NCI-H510A (cell line): ENCODE measurements at places on chromosomes 4 and X.

DNA sequence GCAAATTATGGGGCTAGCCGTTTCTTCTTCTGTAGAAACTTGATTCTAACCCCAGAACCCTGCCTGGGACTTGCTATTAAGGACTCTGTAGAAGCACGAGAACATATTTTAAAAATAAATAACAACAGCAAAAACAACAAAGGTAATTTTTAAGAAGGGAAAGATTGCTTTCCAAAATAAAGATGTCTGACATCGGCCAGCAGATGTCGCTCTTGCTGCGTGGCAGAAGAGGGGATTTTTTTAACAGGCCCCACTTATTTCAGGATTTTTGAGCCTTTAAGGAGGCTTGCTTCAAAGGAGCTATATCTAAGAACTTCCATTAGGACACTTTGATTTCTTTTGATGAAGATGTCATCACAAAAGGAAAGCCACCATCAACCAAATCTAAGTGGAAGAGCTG lies 62.8 kb upstream of the EGFL6 start:
- DNase-seq, result no peak

GRCh38 chr4:183492791-183493222 lies 12.1 kb upstream of the ING2 start:
- DNase-seq, result no peak

- DNase-seq, result no peak
Observed at GRCh38 chr4:145501051-145501660, 19.5 kb downstream of the SMAD1 start.

GRCh38 chr4:7375427-7375826 lies 59.3 kb downstream of the PSAPL1 start:
- DNase-seq, result no peak

DNA sequence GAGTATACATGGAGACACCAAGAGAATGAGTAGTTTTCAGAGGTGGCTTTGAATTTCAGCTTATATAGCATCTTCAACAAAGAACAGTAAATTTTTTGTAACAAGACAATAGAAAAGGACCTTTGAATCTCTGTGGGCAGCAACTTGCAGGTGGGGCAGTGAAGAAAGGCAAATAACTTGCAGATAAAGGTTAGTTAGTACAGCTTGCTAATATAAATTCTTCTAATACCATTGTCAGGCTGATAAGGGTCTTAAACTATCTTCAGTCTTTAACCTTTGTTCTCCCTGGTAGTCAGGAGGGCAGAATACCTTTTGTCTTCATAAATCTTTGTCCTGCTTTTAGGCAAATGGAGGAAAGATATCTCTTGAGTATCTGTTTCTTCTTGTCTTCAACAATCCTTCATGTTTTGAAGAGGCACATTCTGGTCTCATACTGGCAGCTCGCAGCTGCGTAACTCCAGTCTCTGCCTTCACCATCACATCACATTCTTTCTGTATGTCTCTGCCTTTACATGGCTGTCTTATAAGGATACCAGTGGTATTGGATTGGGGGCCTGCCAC lies 16.0 kb downstream of the ANXA3 start:
- DNase-seq, result no peak

DNA sequence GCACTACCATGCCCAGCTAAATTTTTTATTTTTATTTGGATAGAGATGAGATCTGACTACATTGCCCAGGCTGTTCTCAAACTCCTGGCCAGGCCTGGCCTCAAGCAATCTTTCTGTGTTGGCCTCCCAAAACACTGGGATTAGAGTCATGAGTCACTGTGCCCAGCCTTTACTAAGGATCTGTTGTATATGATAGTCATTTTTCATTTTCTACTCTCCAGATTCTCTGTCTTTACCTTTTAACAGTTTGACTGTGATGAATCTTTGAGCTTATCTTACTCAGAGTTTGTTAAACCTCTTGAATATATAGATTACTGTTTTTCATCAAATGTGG lies 161.8 kb downstream of the FNIP2 start:
- DNase-seq, result no peak

DNA sequence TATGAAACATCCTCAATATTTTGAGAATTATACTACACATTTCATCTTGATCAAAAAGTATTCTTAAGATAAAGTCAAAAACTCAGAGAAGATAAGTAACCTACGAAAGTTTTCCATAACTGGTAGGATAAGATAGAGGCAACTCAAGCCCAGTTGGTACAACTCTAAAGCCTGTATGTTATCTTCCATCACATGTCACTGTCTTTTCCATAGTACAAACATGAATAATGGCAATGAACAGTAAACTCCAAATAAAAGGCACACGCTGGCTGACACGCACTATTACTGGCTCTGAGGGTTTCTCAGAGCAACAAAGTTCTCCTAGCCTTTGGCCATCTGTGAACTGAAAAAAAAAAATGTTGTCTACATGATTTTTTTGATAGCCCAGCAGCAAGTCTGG lies 27.2 kb downstream of the LIN54 start:
- no peak for DNase-seq

GRCh38 chrX:101411984-101412383 lies 4.0 kb downstream of the HNRNPH2 start:
- no peak for DNase-seq

DNA sequence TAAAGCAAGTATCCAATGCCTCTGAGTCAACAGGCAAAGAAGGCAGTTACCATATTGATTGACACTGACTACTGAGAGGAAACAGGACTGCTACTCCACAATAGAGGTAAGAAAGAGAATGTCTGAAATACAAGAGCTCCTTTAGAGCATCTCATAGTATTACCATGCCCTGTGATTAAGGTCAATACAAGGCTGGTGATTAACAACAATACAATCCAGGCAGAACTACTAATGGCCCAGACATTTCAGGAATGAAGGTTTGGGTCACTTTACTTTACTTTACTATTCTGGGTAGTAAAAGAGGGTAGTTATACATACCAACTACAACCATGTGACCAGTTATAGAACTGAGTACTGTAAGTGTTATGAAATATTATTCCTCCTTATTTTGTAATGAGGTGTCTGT lies 44.5 kb downstream of the BRWD3 start:
- DNase-seq, result no peak

DNA sequence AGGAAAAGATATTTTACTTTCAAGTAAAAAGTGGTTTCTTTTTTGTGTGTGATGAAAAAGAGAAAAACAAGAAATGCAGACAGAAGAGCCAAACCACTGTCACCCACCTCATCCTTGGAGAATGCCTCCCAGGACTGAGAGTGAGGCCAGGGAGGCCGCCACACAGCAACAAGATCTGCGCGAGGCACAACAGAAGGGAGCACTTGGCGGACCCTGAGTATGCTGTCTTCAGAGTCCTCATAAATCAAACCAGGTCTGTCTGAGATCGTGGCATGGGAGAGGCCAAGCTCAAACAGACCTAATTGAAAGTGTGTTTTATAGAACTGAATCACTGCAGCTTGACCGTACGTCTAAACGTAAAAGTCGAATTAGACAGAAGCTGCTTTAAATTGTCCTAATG lies 134.3 kb upstream of the VCX2 start:
- DNase-seq, result no peak

GRCh38 chr4:176451443-176451842 lies 131.7 kb downstream of the SPCS3 start:
- no peak for DNase-seq

DNA sequence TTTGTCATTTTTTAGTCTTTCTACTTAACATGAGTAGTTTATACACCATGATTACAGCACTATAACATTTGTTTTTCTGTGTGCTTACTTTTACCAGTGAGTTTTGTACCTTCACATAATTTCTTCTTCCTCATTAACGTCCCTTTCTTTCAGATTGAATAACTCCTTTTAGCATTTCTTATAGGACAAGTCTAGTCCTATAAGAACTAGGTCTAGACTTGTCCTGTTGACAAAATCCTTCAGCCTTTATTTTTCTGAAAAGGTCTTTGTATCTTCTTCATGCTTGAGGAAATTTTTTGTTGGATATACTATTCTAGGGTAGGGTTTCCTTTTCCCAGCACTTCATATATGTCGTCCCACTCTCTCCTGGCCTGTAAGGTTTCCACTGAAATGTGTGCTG lies 253.3 kb upstream of the ARHGAP24 start:
- DNase-seq, result no peak

GRCh38 chr4:106315476-106315967 lies 487 bp downstream of the TBCK start:
- no peak for DNase-seq

GRCh38 chr4:98572697-98573096 lies 85.7 kb downstream of the TSPAN5 start:
- peak; percentile 17 for DNase-seq

DNA sequence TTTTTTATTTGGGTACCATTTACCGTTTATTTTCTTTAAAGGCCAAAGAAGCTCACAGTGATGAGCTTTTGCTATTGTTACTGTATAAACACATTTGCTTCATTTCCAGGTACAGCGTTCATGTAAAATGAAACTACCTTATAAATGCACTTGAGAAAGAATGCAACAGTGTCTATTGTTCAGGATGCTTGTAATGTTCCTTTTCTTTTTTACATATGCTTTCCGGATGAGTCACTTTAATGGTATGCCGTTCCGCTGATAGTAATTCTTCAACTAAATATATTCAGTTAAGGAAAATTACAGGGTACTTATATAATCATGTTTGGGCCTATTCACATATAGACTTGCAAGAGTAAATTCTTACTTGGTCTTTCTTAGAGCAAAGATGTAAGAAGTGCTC lies 354.9 kb downstream of the RPA4 start:
- DNase-seq, result no peak

DNA sequence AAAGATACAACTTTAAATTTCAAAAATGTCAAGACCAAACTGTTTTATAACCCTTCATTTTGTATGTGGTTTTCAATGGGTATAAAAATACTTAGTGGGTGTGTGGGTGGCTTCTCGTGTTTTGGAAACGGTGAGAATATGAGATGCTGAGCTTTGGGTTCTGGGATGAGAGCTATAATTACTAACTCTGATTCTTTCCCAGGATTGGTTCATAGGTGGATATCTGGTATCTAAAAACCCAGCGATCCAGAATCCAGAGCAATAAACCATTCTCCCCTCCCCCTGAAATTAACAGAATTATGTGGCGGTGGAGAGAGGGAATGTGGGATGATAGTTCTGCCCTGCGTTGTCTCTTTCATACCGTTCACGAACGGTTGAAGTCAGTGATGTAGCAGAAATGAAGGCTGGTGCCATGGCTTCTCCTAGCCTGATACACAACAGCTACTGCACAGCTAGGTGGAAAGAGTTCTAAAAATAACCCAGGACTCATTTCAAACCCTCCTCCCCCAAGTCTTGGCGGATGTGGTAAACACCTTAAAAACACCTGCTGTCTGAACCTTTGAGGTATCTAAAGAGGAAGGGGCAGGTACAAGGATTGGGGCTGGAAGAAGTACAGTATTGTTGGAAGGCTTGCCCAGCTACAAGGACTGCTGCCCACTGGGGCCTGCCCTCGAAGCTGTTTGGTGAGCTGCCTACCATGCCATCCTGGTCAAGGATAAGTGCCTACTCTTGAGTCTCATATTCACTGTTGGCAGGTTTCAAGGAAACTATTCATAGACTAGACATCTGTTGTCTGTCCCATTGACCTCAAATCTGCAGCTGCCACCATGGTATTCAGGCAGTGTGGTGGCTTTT lies 44.5 kb downstream of the SEPTIN11 start:
- peak; percentile 80 for DNase-seq

DNA sequence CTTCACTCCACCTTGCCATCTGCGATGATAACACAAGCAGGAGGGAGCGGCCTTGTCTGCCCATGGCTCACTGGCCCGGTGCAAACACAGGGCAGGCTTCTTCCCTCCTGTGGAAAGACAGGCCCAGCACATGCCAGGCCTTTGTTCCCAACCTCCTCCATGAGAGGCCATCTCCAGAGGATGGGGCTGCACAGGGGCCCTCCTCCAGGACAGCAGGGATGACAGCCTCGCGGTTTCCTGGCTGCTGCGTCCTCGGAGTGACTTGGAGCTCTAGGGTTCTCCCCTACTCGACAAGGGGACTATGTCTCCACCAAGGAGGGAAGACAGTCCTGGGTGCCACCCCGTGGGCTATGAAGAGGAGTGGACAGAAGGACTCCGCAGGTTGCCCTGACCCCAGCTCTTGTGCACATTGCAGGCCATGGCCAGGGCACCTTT lies 21.8 kb downstream of the RNF212 start:
- DNase-seq, result no peak

- DNase-seq, result no peak
Observed at GRCh38 chrX:53047228-53047627, 1.4 kb upstream of the GPR173 start.

- no peak for DNase-seq
Observed at GRCh38 chrX:133636009-133636408, 220.7 kb upstream of the GPC4 start.

GRCh38 chr4:153781280-153781679 lies 7.6 kb downstream of the SFRP2 start:
- DNase-seq, result no peak

GRCh38 chrX:133658293-133658911 lies 243.1 kb upstream of the GPC4 start:
- no peak for DNase-seq

DNA sequence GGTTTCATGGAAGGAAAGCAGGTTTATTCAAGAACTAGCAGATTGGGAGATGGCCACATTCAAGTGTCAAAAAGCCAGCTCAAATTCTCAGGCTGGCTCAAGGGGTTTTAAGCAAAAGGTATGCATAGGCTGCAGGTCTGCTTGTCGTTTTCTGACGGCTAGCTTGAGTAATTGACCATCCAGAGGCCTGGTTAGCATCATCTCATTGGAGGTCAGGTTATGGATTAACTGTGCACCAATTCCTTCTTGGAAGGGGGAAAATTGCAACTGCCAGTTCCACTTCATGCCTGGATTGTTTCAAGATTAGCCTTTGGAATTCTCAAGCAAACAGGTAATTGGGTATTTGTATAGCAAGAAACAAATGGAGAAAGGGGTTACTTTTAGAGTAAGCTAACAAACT lies 62.1 kb downstream of the FUNDC1 start:
- no peak for DNase-seq

DNA sequence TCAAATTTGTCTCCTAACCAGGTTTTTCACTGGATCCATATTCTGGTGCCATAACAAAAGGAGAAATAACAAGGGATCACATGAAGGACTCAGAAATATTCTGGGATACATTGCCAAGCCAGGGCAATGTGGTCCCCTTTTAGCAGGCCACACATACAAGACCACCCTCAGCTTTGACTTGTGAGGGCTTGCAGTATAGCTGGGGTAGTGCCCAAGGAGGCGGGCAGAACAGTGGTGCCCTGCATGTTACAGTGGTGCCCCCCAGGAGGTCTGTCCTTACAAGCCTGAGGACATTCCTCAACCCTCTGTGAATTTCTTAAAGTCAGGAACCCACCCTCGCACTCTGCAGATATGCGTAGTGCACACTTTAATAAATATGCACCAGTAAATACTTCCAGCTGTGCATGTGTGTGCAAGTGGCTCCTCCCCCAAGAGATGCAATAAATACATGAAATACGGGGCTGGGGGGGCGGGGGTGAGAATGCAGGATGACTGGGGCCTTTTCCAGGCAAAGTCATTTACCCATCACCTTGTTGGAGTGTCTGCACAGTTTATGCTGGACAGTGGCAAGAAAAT lies 34.4 kb upstream of the TBL1X start:
- no peak for DNase-seq

DNA sequence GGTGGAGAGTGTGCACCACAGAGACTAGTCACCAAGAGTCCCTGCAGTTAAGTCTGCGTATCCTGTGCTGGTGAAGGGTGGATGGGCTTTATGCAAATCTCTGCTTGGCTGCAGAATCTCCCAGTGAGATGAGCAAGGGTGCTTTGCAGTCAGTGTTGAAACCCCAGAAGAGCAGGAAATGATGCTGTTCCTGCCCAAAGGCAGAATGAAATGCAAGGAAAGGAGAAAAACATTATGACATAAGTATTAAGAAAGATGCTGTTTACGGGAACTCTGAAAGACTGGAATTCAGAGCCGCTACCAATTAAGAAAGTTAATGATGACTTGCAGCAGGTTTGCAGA lies 25.4 kb upstream of the ACSL1 start:
- DNase-seq, result no peak
